T1000 (cell line): ENCODE measurements at places on chromosomes 7 and 10.

DNA sequence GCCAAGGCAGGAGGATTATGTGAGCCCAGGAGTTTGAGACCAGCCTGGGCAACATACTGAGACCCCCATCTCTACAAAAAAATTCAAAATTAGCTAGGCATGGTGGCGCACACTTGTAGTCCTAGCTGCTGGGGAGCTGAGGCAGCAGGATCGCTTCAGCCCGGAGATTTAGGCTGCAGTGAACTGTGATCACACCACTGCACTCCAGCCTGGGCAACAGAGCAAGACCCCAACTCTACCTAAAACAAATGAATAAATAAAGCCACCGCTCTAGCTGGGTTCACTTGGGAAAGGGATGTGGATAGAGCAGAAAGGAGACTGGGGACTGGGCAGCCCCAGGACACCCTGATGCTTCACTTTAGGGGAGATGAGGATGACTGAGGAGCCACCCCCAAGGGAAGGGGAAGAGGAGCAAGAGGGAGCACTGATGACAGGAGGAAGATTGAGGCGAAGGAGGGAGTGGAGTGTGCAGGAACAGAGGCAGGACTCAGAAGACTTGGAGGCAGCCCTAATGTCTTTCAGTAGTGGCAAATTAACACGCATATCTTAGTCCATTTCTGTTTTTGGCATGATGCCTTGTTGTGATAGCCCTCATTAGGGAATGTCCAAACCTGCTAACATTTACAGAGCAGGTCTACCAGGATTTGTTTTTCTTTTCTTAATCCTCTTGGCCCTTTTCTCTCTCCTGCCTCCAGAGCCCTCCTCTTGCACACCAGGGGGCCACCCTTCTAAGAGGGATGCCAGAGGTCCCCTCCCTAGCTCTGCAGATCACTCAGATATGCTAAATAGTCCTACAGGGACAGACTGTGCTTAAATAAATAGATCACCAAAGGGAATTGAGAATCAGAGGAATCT lies 88.3 kb downstream of the C10orf105 start:
- no peak for DNase-seq

DNA sequence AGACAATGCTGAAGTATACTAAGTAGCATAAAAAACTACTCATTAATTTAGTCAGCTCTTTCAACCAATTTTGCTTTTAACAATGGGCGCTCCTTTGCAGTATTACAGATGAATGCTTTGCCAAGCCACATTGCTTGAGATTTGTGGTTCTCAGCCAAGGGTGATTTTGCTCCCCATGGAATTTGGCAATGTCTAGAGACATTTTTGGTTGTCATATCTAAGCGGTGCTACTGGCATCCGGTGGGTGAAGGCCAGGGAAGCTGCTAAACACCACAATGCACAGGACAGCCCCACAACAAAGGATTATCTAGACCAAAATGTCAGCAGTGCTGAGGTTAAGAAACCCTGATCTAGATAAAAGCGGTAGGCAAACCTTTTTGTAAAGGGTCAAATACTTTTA lies 112.0 kb downstream of the UBE2H start:
- DNase-seq = no peak

GRCh38 chr7:44398511-44398911 lies 73.1 kb upstream of the CAMK2B start:
- no peak for DNase-seq

DNA sequence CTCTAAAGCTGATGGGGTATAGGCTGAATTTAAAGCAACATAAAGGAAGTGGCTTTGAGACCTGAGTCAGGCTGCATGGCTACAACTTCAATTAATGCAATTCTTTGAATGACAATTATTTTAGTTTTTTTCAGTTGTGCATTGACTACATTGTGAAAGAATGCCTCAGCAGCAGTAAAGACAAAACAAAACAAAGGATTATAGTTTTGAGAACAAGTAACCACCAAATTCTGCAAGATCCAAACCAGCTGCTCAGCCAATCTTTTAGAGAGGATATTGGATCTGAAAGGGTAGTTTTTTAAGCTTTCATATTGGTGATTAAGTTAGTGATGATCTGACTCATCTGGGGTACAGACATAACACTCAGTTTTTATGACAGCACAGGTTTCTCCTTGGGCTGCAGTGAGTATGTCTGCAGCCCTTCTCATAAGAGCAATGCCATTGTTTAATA lies 40.6 kb upstream of the ABCA13 start:
- DNase-seq = no peak

- no peak for DNase-seq
Measured at GRCh38 chr7:73823257-73823656, 7.5 kb upstream of the CLDN4 start.

DNA sequence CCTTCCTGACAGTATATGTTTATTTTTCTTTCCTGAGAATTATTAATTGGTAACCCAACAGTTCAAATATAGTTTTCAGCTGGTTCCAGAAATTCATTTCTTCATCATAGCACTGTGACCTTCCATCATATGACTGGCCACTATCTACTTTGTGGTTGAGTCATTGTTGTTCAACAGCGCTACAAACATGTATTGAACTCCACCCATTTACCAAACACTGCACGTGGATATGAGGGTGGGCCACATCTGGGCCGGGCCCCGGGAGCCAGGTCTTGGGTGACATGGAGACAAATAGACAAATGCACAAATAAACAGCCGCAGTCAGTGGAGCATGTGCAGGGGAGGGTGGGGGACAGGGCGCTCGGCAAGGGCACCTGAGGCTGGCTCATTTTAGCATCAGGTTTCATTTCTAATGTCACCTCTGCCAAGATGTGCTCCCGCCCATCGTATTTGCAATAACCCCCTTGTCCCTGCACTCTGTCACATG lies 24.0 kb upstream of the EEPD1 start:
- DNase-seq = no peak

GRCh38 chr7:15682751-15683245 lies 3.7 kb downstream of the MEOX2 start:
- no peak for DNase-seq

DNA sequence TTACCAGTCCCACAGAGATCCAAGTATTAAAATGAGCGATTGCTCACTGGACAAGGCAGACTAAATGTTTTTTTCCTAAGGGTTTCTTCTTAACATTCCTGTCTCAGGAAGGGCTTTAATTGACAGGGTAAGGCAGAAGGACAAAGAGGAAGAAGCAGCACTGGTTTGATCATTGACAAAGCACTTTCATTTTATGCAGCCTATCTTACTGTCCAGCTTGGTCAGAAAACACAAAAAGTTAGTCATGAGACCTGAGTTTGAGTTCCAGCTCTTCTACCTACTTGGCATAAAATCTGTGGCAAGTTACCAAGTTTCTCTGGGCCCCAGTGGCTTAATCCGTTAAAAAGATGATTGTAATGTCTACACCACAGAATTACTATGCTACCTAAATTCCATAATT lies 458.5 kb downstream of the GFRA1 start:
- DNase-seq = no peak

- DNase-seq = no peak
Measured at GRCh38 chr10:86289577-86289868, 77.1 kb downstream of the GRID1 start.

GRCh38 chr7:47357361-47357760 lies 224.6 kb downstream of the TNS3 start:
- DNase-seq = no peak

DNA sequence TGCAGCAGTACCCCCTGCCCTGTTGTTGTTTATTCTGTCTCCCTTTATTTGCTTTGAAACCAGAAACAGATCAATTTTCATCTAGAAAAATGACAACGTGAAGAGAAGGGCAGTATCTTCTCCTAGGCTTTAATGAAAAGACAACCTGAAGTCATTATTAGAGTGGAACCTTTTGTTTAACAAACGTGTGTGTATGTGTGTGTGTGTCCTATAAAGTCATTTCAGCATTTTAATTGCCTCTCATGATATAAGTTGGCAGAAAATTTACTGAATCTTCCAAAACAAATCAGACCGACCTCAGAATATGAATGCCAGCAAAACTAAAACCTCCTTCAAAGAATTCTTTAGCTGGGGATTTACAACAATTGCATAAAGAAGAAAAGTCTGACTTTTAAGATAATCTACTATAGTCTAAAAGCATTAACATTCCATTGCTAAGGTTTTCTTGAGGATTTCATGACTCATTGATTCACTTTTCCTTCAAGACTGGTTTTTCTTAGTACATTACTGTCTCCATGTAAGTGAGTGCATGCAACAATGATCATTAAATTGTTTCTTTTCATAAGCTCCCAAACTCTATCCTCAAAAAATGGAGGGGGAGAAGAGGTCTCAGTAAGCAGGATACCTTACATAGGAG lies 3.2 kb downstream of the GLI3 start:
- DNase-seq = no peak

DNA sequence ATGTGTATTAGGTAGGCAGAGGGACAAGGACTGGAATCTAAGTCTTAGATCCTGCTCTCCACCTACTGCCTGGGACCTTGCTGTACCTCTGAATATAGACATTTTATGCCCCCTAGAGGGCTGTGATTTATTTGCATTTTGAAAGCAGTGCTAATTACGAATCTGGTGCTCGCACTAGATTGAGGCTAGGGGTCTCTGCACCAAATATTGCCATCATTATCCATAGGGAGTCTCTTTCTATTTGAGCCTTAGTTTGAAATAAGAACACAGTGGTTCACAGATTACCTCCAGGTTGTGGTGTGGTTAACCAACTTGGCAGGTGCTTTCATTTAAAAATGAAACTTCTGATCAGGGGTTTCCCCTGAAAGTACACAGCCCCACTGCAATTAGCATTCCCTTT lies 41.8 kb downstream of the CNNM1 start:
- DNase-seq = no peak

GRCh38 chr10:69043931-69044531 lies 43.9 kb upstream of the SRGN start:
- DNase-seq = no peak
